ENCODE measurements at places on chromosomes 1 and 21.
A peak's percentile ranks its signal among the peaks of the same experiment; 100 is the strongest.

GRCh38 chr21:31977816-31978215, 105.0 kb downstream of the HUNK start:
- DNase-seq: no peak

GRCh38 chr1:34363447-34363846, 186.7 kb downstream of the C1orf94 start:
- no peak for DNase-seq

DNA sequence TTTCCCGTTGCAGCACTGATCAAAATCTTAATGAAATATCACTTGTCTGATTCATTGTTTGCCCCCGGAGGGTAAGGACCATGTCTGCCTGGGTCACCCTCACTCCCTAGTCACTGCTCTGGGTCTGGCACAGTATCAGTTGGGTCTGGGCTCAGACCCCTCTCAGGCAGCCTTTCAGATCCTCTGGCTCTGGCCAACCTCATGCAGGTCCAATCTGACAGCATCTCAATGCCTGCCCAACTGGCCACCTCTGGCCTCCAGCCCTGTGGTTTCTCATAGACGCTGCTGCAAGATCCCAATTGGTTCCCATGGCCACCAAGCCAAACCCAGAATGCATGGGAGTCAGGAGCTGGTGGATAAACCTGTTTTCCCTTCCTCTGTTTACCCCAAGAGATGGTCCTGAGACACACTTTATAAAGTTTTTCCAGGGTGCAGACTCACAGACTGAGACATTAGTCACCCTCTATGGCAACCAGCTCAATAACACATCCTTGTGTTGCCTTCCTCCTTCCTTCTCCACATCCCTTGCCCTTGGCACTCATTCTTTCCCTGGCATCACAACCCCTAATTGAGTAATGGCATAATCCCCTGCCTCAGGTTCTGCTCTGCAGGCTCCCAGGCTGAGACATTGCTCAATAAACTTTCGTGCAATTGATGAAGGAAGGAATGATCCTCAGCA, 199.2 kb downstream of the GRIK3 start:
- no peak for DNase-seq

GRCh38 chr21:45016406-45017038, 57.9 kb upstream of the ADARB1 start:
- DNase-seq: no peak

DNA sequence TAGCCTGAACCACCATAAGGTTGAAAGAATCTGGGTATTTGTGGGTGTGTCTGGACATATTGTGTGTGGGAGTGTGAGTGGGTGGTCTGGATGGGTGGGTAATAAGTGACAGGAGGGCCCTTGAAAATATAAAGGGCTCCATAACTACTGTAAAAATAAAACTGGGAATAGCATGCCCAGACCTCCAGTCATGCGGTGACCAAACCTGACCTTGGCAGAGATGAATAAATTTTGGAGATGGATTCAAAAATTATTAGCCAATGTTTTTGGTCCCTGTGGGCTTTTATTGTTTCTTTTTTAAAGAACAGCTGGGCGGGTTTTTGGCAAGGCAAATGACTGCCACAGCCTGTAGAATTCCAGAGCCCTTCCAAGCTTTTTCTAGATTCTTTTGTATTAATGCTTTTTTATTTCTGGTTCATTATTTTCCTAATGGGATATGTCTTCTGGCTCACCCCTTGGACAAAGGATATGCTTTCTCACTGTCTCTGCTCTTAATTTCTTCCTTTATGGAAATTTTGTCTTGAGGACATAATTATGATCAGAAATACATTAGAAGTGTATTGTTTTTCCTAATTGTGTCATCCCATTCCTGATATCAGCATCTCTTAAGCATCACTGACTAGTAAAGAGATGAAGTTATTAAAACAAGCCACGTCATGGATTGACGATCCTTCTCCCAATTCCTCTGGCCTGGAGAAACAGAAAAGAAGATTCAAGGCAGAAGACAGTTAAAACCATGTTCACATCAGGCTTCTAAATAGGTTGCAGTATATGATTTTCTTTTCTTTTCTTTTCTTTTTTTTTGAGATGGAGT, 69.5 kb downstream of the NTMT2 start:
- DNase-seq: no peak

DNA sequence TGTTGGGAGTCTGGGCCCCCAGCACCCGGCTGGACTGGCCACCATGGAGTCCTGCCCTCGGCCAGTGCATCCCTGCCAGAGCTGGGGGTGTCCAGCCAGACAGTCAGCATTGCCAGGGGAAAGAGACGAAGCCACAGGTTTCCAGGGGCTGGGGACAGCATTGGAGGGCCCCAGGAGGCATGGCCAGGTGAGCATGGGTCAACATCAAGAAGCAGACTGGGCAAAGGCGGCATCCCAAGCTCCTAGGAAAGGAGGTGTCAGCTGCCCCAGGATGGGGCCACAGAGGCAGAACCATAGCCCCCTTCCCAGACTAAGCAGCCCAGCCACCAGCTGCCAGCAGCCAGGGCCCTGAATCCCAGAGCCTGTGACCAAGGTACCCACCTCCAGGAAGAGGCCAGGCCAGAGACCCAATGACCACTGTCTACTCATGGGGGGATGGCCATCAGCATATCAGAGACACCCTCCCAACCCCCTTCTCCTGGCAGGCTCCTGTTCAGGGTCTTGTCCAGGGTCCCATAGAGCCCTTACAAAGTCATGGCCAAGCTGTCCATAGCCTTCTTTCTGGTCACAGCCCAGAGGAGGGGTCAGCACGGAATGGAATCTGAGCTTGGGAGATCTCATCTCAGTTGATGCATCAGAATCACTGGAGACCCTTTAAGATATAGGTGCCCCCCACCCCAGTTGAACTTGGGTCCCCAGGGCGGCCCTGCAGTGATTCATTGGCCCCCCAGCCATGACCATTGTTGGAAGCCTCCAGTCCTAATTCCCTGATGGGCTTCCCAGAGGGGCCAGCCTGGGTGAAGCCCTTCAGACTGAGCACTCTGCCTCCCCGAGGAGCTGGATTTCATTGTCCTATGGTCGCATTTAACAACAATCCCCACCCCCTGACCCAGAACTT, 32.5 kb downstream of the WNT3A start:
- DNase-seq: no peak

DNA sequence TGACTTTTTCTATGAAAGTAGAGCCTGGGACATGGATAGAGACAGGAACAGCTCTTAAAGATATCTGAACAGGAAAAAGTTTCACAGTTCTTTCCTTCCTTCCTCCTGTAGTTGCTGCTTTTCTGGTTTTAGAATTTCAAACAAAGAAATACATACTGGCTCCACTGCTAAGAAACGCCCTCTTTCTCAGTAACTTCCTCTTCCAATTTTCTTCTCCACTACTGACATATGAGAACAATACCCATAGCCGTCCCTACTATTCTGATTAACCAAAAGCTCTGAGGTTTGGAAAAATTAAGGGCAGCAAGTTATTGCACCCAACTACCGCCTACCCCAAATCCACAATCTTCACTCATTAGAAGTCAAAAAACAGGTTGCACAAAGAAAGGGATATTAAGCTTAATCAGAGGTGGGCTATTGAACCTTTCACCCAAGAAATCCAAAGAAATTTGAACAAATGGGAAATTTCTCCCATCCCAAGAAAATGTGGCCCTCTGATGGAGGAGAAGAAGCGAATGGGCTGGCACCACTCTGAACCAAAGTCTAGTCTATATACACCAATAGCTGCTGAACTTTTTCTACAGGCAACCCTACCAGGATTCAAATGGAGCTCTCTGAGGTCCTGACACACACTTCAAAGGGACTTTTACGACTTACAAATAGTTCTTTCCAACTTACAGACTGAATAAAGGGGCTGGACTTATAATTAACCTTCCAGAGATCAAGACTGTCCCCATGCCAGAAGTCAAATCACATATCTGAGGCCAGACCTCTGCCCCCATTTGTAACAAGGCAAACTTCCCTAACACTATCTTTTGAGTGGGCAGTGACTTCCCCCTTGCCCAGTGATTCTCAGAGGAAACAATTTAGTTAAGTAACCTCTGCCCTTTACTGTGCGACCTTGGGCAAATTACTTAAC, 1.7 kb downstream of the WASF2 start:
- DNase-seq: no peak

DNA sequence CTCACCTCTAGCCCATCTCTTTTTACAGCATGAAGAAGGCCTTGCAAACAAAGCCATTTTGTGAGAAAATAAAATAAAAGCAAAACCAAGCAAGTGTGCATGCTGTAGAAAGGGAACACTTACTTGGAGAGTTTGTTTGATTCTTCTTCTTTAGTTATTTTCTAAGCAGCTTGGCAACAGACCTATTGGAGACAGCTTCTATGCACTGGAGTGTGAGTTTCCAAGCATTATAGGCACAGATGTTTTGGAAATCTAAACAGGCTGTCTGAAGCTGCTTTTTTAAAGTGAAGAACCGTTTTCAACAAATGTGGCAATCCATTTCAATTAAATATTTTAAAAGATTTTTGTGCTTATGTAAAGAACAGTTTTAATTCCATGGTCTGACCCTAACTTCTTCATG, 76.6 kb downstream of the NGF start:
- DNase-seq: no peak

DNA sequence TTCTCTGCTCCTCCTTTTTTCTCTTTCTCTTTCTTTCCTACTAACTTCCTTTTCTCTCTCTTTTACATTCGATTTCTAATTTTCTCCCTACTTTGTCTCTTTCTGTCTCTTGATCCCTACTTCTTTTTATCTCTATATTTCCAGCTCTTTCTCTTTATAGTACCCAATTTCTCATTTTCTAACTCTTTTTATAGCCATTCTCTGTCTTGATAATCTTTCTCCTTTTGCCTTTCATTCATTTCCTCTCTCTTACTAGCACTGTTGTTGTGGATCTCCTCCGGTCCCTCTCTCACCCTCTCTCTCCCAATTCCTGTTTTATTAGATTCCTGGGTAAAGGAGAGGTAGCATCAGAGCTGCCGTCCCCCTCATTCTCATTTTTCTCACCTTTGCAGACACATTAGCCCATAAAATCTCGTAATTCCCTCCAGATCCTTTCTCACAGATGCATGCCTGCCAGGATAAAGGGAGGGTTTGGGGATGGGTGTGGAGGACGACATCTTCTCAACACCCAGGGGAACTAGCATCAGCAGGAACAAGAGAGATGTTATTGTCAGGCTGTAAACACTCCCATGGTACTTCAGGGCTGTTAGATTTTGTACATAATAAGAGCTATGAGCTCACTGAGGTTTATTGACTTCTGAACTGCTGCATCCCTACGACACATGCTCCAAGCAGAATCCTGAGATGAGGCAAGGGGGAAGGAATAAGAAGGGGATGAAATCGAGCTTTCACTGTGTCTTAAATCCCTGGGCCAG, 159.0 kb upstream of the GALNT2 start:
- no peak for DNase-seq

DNA sequence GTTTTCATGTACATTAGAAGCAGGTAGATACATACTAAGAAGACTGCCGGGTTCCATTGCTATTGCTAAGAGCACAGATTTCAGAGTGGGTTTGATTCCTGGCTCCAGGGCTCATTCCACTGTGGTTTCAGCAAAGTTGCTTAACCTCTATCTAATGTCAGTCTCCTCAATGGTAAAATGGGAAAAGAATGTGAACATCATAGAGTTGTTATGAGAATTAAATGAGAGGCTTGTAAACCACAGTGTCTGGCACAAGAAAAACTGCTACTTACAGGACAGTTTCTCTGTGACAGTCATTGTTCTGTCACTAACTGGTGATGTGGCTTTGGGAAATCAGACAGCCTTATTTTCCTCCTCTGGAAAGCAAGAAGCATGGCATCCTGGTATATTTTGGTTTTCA, 10.7 kb upstream of the PLXNA2 start:
- no peak for DNase-seq

DNA sequence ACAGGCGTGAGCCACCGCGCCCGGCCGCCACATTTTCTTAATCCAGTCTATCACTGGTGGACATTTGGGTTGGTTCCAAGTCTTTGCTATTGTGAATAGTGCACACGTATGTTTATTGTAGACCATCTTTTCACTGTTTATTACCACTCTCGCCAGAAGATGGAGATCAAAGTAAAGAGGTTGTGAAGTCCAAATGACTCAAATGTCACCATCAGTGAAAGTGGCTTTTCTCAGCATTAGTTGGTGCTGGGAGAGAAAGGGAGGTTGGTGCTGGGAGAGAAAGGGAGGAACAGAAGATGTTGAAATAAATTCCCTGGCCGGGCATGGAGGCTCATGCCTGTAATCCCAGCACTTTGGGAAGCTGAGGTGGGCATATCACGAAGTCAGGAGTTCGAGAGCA, 10.4 kb upstream of the UHMK1 start:
- no peak for DNase-seq

- DNase-seq: no peak
Observed at GRCh38 chr1:182085726-182086125, 24.2 kb upstream of the ZNF648 start.

- DNase-seq: peak; percentile 36
Observed at GRCh38 chr1:24283326-24284155, 35.6 kb upstream of the GRHL3 start.

DNA sequence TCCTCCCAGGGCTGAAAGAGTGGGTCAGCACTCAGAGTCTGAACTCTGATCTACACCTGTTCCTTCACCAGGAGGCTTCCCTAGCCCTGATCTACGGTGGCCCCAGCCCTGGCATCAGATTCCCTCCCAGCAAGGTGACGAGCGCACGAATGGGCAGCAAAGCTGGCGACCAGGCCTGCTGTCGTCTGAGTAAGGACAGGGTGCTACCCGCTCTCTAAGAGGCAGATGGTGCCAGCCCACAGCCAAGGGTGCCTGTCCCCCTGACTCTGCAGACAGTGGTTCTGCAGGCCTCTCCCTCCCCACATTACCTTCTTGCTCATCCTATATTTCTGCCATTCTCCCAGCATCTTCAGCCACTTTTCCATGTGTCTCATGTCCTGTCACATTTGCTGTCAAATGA, 10.3 kb upstream of the SMYD3 start:
- no peak for DNase-seq

DNA sequence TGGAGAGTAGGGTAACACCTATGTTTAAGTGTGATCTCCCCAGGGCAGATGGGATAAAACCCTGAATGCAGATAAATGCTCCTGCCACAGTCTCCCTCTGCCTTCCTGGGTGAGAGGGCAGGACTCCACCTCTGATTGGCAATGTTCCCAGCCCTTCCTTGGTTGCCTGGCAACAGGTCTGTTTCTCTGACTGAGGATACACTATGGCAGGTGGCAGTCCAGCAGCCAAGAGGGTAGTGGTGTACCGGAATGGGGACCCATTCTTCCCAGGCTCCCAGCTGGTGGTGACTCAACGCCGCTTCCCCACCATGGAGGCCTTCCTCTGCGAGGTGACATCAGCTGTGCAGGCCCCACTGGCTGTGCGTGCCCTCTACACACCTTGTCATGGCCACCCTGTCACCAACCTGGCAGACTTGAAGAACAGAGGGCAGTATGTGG, at the start of gene DCDC2B:
DCDC2B (plus strand) TSS at position 199 of the 438 bp plus-strand sequence; CDS start at position 204, 5 bp downstream.
- no peak for DNase-seq

- no peak for DNase-seq
Observed at GRCh38 chr1:158248118-158248517, 6.1 kb upstream of the CD1A start.

GRCh38 chr1:94887603-94888171, 39.2 kb downstream of the CNN3 start:
- DNase-seq: no peak

- DNase-seq: no peak
Observed at GRCh38 chr1:164614316-164614715, 55.3 kb downstream of the PBX1 start.

- peak; percentile 10 for DNase-seq
Observed at GRCh38 chr1:55284856-55285255, 69.7 kb upstream of the USP24 start.

Measured in prostate gland (tissue), 2 donors.